ENCODE measurements at places on chromosomes 5 and 9.

DNA sequence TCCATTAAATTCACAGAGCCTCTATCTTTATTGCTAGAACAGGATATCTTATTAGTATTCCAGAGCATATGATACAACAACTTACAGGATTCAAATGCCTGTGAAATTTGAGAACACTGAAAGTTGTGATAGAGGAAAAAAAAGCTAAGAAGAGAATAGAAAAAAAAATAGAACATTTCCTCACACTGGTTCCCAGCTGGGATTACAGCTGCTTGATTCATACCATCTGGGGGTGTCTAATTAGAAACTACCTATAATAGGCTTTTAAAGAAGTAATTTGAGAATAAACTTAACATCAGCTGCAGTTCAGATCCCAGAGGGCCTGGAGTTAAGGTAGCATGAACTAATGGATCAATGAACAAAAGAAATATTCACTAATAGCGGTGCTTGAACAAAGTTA is 922.0 kb downstream of the CDH12 start:
- DNase-seq, result peak; percentile 39

DNA sequence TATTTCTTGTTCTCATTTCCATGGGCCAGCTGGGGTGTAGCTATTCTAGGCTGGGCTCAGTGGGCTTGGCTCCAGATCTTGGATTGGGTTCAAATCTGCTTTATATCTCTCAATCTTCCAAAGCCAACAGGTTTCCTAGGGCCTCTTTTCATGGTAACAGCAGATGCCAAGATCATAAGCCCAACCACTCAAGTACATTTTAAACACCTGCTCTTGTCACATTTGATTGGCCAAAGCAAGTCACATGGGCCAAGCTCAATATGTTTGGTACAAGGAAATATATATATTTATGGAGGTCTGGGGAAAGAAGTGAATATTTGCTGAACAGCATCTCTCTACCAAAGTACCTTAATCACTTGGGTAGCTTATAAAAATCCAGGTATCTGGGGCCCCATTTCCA is 49.5 kb downstream of the MRRF start:
- no peak for DNase-seq

- DNase-seq, result no peak
These were observed 1.5 kb downstream of the CA9 start for GRCh38 chr9:35675204-35675603.

- no peak for DNase-seq
These were observed 180.5 kb downstream of the CNTLN start for GRCh38 chr9:17315341-17315740.

DNA sequence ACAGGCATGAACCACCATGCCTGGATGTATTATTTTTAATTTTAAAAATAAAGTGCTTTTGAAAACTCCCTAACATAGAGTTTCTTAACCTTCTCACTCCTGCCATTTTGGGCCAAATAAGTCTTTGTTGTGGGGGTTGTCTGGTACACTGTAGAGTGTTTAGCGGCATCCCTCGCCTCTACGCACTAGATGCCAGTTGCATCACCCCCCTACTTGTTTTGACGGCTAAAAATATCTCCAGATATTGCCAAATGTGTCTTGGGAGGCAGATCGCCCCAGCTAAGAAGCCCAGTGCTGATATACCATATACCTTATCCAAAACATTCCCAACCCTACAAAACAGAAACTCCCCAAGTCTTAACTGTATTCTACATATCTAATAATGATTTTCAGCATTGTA is 54.6 kb downstream of the SCAI start:
- no peak for DNase-seq

DNA sequence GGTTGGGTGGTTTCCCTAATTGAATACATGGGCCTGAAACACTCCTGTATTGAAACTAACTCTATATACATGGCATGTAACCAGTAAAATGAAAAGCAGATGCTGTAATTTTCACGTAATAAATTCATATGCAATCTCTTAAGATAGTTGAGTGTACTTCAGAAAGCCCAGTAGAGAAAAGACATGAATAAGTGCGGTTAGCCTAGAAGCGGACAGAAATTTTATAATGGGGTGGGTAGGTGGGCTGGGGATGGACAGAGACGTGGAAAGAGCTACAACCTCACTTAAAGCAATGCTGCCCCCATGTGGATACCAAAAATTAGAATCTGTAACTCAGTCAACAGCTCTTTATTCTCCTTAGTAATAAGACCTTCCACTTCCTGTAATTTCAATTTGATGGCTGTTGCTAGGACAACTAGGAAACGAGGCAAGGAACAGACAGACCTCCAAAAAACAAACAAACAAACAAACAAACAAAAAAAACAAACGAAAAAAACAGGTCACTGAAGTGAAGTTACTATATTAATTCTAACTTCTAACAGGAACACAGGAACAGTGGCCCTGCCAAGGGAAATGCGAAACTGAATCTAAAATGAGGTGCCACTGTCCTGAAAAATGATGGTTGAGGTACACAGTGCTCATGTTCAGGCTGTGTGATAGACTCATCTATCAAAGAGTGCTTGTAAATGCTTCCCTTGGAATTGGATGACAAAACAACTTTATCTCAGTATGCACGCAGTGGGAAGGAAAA is 103.4 kb upstream of the GNA14 start:
- DNase-seq, result peak; percentile 90

DNA sequence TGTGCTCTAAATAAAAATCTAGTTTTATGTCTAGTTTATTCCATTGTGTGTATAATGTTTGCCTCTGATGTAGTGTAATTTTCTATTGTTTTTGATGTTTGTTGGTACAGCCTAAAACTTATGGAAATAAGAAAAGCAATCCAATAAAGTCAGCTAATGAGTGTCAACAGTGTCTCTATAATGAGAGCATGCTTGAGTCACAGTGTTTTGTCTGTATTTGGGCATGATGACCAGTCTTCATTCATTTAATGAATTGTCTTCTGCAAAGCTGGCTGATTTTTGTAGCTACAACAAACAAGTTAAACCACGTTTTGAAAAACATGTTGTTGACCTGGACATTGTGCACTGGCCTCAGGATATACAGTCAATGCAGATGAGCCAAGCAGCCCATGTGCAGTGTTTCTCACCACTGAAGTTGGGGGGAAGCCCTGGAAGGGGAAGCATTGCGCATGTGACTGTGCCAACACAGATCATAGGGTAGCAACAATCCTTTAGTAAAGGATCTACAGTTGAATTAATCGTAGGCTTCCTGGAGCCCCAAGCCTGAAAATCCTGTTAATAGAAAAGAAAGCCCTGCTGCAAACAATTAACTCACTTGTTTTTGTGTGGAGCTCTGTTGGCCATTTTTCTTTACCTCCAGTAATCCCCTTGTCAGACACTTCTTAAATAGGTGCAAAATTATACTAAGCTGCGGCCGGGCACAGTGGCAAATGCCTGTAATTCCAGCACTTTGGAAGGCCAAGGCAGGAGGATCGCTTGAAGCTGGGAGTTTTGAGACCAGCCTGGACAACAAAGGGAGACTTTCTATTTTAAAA is 88.0 kb downstream of the INIP start:
- no peak for DNase-seq

- DNase-seq, result no peak
These were observed 18.5 kb upstream of the EXOC3 start for GRCh38 chr5:424301-425110.

- no peak for DNase-seq
These were observed 58.8 kb downstream of the C9orf153 start for GRCh38 chr9:86200599-86201162.

GRCh38 chr5:150487199-150488061 is 20.5 kb upstream of the NDST1 start:
- peak; percentile 76 for DNase-seq

DNA sequence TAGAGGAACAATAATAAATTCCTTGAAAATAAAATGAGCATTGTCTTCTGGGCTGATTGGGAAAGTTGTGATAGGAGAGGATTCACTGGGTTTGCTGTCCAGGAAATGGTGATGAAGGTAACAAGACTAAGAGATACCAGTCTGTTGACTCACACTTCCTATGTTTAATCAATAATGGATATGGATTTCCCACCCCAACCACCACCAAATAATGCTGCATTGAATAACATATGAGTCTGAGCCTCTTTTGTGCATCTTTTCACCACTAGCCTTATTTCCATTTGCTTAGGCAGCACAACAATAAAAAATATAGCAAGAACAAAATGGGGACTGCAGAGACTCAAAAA is 120.2 kb upstream of the NFIB start:
- no peak for DNase-seq

GRCh38 chr5:140591747-140592372 is 27.2 kb downstream of the SLC35A4 start:
- DNase-seq, result no peak

- peak; percentile 84 for DNase-seq
These were observed 33.4 kb downstream of the SEMA5A start for GRCh38 chr5:9512457-9512856.

- DNase-seq, result no peak
These were observed 2.6 kb downstream of the FCN2 start for GRCh38 chr9:134883040-134883782.

DNA sequence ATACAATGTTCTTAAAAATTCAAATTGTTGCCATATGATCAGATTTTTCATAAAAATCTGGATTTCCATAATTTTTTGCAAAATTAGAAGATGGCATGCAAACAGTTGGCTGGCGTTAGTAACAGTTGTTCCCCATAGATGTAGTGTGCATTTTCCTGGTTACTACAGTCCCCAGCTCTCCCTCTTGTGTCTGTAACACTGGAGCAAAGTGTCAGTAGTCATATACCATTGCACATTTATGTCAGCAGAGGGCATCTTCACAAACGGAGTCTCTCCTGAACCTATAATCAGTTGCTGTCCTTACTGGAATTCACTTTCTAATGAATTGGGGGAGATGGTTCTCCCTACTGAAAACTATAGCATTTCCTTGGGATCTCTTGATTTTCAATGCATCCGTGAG is 44.7 kb upstream of the DMAC1 start:
- DNase-seq, result peak; percentile 36

DNA sequence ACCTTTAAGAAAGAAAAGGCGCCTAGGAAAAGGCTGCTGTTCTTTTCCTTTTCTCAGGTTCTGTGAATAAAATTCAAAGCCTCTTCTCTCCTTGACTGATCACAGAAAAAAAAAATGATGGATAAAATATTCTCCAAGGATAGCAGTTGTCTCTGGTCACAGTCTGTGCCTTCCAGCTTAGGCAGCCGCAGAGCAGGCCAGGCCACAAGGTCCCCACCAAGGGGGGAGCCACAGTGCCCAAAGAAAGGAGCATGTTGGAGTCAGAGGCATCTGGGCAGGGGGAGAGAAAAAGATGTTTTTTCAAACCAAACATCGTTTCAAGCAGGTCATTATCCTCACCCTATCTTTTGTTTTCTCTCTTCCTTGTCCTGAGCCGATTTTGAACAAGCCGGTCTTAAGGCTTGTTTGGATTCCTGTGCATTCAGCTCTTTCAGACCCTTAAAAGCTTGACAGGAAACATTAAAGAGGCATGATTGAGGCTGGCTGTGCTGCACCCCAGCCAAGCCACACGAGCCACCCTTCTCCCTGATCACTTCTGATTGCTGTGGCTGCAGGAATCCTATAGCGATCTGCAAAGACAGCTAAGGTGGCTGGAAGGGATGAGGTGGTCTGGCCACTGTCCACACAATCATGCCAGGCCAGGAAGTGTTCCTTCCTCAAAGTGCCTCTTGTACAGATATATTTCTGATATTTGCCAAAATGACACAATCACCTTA is 284.6 kb upstream of the TLE4 start:
- no peak for DNase-seq

DNA sequence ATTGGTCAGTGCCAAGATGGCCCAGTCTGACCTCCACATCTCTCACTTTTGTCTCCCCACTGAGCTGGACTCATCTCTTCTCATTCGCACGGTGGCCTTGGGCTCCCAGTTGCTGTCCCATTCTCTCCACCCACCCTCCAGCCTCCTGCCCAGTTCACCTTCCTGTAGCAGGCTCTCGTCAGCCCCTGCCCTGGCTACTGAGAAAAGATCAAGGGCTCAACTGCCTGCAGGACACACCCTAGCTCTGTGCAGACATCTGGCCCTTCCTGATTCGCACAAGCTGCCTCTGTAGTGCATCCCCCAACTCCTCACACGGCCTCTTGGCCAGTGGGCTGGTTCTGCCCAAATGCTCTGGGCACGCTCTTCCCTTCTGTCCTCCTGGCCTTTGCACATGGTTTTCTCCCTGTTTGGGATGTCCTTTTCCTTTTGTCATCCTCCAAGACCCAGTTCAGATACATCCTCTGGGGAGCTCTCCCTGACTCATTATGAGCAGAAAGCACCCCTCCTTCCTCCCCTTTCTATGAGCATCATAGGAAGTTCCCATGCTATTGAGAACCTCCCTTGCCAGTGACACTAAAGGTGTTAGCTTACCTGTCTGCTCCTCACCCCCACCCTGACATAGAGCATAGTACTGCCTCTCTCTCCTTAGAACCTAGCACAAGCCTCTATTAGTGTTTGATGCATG is 78.5 kb upstream of the TGFBR1 start:
- no peak for DNase-seq

All from lung (tissue), 17 donors.